ENCODE measurements at places on chromosomes 13 and 19. TPM values are rescaled to one million over a fixed set of nuclear protein-coding genes. Genes with fewer than 3 reads are reported as not detected.

GJB2 gene
- total RNA-seq: 10.5 TPM

TNFSF11 gene
- total RNA-seq: not detected

PNMA8B gene
- total RNA-seq: not detected

FUT1 gene
- total RNA-seq: 1.6 TPM

C5AR2 gene
- total RNA-seq: 0.03 TPM

CCNE1 gene
- total RNA-seq: 5.6 TPM

GGACT gene
- 3.3 TPM for total RNA-seq

KLK10 gene
- total RNA-seq: 0.17 TPM

C1QTNF9 gene
- total RNA-seq: not detected

PCCA gene
- total RNA-seq: 8.5 TPM

KIR2DL1 gene
- not detected for total RNA-seq

ZNF575 gene
- total RNA-seq: 0.35 TPM

ZNF264 gene
- 9.5 TPM for total RNA-seq

BRME1 gene
- total RNA-seq: 0.50 TPM

ZNF560 gene
- not detected for total RNA-seq
